CD4-positive, alpha-beta T cell treated with Interleukin-21 for 1 hour (primary cell): ENCODE measurements at places on chromosomes 7 and 10.

DNA sequence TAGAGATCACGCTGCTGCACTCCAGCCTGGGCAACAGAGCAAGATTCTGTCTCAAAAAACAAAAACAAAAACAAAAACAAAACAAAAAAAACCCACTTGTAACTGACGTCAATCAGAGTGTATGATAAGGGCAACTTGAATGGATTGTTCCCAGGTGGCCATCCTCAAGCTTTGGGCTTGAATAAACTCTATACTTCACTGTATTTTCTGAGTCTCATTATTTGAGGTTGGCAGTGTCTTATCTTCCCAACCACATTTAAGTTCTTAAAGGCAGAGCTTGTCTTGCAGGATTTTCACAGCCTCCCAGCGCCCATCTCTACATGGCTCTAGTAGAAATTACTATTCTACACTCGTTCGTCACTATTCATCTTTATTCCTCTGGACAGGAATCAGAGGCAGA is 5.1 kb upstream of the OAT start:
- DNase-seq: no peak

- DNase-seq: no peak
Observed at GRCh38 chr7:81484261-81484660, 285.6 kb downstream of the HGF start.

GRCh38 chr10:31404640-31405039 is 85.6 kb downstream of the ZEB1 start:
- DNase-seq: no peak

- DNase-seq: peak; percentile 73
Observed at GRCh38 chr7:92448205-92448747, 994 bp downstream of the GATAD1 start.

- DNase-seq: no peak
Observed at GRCh38 chr7:13041368-13041988, 354.0 kb downstream of the ARL4A start.

- DNase-seq: no peak
Observed at GRCh38 chr10:60807499-60807898, 29.2 kb downstream of the CDK1 start.

DNA sequence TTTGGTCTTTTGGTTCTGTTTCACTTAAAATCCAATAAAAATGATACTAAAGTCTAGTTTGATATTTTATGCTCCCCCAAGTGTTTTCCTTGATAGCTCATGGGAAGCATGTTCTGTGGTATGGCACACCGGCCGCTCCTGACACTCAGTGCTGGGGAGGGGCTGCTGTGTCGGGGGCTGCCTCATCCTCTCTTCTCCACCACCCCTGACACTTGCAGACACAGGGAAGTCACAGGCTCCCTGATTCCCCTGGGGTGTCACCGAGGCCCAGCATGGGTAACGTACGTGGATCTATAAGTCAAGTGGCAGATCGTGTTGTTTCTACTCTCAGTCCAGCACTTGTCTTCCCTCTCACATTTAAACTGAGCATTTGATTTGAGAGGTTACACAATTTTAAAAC is 508.6 kb downstream of the TNS3 start:
- no peak for DNase-seq

GRCh38 chr10:106440767-106441166 is 723.7 kb downstream of the SORCS1 start:
- no peak for DNase-seq

- no peak for DNase-seq
Observed at GRCh38 chr7:139572704-139573385, 49.4 kb downstream of the CLEC2L start.

GRCh38 chr10:51366044-51366443 is 291.8 kb downstream of the PRKG1 start:
- no peak for DNase-seq

DNA sequence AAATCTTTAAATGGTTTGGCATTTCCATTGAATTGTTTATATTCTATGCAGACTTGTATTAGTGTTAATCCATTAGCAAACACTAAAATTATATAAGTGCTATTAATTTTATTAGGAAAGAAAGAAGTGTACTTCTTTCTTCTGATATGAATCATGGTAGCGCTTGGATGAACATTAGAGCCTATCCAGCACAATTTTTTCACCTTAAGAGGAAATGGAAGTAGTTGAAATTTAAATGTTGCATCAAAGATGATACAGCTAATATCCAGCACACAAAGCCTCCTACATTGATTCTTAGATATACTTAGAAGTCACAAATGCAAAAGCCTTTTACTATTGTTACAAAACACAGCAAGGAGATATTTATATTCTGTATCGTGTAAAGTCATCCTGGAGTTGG is 174.5 kb downstream of the AHR start:
- no peak for DNase-seq

GRCh38 chr7:25662841-25663800 is 434.8 kb upstream of the NPVF start:
- DNase-seq: no peak

- DNase-seq: no peak
Observed at GRCh38 chr7:50227726-50228125, 76.8 kb upstream of the IKZF1 start.

DNA sequence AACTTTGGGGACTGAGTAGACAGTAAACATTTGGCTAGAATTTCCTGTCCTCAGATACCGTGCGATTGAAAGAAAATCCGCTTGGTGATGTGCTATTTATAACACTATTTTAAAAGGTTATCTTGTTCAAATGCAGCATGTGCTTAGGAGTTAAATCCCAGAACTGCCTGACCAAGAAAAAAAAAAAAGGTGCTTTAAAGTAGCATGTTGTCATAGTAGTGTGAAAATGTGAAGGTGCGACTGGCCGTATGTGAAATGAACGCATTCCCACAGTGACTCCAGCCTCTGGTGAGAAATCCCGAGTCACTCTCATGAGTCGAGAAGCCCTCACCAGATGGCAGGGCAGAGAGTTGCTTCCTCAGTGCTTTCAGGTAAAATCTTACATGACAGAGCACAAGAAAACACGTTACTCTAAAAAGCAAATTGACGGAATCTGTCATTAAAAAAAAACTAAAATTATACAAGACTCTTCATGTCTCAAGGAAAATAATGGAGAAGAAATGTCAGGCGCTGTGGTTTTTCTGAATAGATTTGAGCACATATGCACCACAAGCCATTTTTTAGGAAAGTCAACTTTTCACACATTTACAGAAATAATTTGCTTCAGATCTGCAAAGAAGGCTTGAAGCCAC is 18.4 kb upstream of the KLF6 start:
- DNase-seq: peak; percentile 56

DNA sequence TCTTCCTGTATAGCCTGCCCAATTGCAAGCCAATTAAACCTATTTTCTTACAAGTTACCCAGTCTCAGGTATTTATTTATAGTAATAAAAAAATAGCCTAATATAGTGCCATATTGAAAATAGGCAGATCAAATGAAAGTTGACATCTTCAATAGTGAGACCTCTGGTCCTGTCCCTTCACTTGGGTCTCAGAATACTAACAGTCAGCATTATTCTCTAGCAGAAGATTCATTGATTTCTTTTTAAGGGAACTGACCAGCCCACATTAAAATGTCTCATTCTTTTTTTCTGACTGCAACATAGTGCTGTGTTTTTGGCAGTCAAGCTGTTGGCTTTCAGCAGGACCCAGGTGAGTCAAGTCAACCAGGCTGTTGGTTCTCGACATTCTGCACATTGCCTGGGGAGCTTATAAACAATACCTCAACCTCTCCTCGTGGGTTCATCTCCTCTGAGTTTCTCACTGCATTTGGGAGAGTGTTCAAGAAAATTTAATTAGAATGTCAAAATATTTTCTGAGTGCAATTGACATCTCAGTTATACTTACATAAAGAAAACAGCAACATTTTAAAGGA is 109.8 kb downstream of the MKX start:
- DNase-seq: no peak

GRCh38 chr7:132100483-132100882 is 475.8 kb downstream of the PLXNA4 start:
- no peak for DNase-seq

- DNase-seq: no peak
Observed at GRCh38 chr7:25885057-25885576, 266.9 kb upstream of the NFE2L3 start.

- DNase-seq: no peak
Observed at GRCh38 chr7:78783179-78783962, 670.1 kb downstream of the MAGI2 start.

DNA sequence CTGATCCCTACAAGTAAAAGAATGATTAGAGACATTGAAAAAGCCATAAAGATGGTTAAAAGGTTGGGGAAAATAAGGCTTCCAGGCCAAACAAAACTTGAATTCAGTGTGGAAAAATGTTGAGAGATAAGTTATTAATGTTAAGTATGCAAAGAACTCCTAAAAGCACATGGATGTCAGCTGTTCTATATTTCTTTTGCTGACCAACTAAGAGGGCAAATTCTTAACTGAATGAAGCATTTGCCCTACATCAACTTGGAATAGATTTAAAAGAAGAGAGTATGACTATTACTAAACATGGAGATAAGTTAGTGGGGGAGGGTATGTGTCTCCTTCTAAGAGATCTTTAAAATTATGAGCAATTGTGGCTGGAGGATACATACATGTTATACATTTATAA is 124.8 kb downstream of the KIAA1217 start:
- no peak for DNase-seq

DNA sequence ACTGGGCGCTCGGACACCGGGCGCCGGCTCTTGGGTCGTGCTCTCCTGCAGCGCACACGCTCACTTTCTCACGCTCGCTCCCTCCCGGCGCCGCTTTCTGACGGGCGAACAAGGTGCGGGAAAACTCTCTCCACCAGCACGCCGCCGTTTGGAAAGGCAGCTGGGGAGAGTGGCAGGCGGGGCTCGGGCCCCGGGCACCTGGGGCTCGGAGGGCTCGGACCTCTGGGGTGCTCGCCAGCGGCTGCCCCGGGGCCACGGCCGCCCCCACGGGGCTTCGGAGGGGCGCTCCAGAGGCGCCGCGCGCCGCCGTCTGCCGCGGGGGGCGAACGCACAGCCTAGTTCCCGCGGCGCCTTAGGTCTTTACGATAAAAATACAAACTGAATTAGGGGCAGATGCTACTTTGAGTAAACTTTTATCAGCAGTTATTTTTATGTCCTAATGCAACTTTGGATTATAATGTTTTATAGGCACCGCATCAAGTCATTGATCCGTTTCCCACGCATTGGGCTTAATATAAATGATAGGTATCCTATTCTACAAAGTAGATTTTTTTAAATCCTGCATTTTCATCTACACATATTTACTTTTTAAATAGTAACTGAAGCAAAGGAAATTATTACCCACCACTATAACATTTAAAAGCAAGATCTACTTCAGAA is 535 bp upstream of the EPC1 start:
- no peak for DNase-seq

DNA sequence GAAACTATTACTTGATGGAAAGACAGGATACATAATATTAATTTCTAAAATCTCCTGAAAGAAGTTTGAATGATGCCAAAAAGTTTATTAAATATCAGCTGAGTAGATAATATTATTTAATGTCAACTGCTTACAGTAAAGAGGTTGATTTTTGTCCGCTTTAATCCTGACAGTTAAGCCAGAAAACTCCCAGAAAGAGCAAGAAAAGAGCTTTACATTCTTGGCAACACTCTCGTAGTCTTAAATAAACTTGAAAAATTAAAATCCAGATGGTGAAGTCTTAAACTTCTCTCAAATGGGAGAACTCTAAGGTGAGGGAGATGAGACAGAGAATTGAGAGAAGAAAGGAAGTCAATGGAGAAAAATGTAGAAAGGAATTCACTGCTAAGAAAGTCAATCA is 199.3 kb upstream of the PLXDC2 start:
- no peak for DNase-seq

GRCh38 chr10:131744346-131744745 is 156.5 kb upstream of the PPP2R2D start:
- DNase-seq: no peak

DNA sequence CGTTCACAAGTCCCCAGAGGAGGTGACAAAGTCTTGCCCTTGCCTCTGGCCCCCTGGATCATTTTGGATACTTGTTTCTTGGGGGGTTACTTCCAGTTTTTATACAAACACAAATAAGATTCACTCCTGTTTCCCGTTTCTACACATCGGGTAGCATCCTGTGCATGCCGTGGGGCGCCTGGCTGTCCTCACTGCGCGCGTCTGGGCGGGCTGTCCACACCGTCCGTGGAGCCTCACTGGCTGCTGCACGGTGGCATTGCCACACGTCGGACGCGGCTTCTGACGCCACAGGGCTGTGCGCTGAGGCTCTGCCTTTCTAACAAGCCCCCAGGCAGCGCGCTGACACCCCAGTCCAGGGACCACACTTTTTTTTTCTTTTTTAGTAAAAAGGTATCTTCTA is 18.4 kb downstream of the BNIP3 start:
- no peak for DNase-seq

- DNase-seq: no peak
Observed at GRCh38 chr10:66629996-66630395, 295.8 kb upstream of the LRRTM3 start.

DNA sequence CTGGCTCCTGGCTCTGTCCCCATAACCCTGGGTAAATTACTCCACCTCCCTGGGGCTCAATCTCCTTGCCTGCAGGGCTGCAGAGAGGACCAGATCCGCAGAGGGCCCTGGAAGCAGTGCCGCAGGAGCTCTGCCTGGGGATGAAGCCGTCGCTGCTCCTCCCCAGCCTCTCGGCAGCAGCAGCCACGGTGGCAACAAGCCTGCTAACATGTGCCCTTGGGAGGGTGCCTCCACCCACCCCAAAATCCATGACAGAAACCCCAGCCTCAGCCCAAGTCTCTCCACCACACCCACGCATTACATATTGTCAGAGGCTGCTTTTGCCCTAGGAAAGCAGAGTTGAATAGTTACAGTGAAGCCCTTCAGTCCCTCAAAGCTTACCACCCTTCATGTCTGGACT is 486.4 kb upstream of the FOXK1 start:
- no peak for DNase-seq

DNA sequence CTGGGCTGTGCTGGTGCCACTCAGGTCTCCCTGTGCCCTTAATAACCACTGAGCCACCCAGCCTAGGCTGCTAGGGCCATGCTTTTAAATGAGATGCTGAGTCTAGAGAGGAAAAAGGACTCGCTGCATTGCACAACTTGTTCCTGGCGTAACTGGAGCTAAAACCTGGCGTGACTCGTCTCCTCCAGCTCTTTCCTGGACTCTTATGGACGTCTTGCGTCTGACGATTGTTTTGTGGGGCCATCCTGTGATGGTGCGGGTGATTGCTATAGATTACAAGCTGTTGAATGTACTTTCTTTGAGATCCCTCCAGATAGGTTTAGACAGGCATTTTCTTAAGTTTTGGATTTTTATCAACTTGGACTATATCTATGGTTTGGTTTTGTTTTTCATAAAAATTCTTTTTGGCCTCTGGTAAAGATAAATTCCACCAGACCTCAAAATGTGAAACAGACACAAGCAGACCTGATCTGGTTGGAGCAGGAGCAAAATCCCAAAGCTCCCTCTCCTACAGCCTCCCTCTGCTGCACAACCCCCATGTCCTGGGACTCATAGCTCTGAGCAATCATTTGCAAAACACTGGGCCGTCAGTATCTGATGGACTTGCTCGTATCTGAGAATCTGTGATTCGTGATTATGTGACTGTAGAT is 230.3 kb downstream of the ARHGAP12 start:
- DNase-seq: no peak

DNA sequence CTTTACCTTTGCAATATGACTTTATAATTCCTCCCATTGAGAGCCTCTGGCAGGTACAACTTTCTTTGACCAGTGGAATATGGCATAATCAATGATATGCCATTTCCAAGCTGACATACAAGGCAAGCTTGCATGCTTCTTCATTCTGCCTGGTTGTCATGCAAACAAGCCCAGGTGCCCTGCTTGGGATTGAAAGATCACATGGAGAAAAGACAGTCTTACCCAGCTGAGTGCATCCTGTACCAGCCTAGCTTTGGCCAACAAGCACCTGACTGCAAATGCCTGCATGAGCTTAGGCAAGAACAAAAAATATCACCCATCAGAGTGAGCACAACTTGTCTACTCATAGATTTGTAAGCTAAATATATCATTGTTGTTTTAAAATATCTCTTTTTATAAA is 82.9 kb upstream of the KCND2 start:
- no peak for DNase-seq
